ENCODE measurements at places on chromosomes 2 and 18. TPM values are rescaled to one million over a fixed set of nuclear protein-coding genes. Genes with fewer than 3 reads are reported as not detected.

The GCKR gene
- 0.23 TPM for polyA plus RNA-seq

The ADGRF3 gene
- not detected for polyA plus RNA-seq

The GCC2 gene
- 35.3 TPM for polyA plus RNA-seq

The TSN gene
- polyA plus RNA-seq = 55.6 TPM

The SLC9A2 gene
- polyA plus RNA-seq = 2.9 TPM

The EFHD1 gene
- polyA plus RNA-seq = 29.6 TPM

The HOXD12 gene
- polyA plus RNA-seq = not detected

The GALNT3 gene
- polyA plus RNA-seq = 1.2 TPM

The SLC4A5 gene
- 2.1 TPM for polyA plus RNA-seq

The NXPH2 gene
- polyA plus RNA-seq = 21.4 TPM

The CD226 gene
- polyA plus RNA-seq = 0.92 TPM

The CTAGE1 gene
- not detected for polyA plus RNA-seq

The PTGR3 gene
- polyA plus RNA-seq = 40.0 TPM

The CDKL4 gene
- 0.66 TPM for polyA plus RNA-seq

The CYP1B1 gene
- 4.7 TPM for polyA plus RNA-seq

The BMP10 gene
- not detected for polyA plus RNA-seq

The OTOS gene
- not detected for polyA plus RNA-seq

Data from muscle of arm (tissue), 14 donors.